ENCODE measurements at places on chromosomes 4 and X.
A peak's percentile ranks its signal among the peaks of the same experiment; 100 is the strongest.

GRCh38 chr4:106953036-106953705 is 82.9 kb downstream of the DKK2 start:
- no peak for DNase-seq

- DNase-seq, result no peak
These were observed 235.3 kb downstream of the PTTG2 start for GRCh38 chr4:38195486-38195885.

GRCh38 chrX:22314211-22314610 is 41.5 kb downstream of the CBLL2 start:
- no peak for DNase-seq

DNA sequence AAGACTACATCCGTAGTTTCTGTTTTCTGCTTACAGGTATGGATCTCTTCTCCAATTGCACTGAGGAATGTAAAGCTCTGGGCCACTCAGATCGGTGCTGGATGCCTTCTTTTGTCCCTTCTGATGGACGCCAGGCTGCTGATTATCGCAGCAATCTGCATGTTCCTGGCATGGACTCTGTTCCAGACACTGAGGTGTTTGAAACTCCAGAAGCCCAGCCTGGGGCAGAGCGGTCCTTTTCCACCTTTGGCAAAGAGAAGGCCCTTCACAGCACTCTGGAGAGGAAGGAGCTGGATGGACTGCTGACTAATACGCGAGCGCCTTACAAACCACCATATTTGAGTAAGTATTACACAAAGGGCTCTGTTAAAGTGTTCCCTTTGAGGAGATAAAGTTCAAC is 13.8 kb downstream of the PCDH10 start:
- DNase-seq, result no peak

GRCh38 chr4:38464328-38464727 is 199.7 kb upstream of the KLF3 start:
- DNase-seq, result no peak

GRCh38 chr4:128341634-128342033 is 54.0 kb upstream of the PGRMC2 start:
- no peak for DNase-seq

DNA sequence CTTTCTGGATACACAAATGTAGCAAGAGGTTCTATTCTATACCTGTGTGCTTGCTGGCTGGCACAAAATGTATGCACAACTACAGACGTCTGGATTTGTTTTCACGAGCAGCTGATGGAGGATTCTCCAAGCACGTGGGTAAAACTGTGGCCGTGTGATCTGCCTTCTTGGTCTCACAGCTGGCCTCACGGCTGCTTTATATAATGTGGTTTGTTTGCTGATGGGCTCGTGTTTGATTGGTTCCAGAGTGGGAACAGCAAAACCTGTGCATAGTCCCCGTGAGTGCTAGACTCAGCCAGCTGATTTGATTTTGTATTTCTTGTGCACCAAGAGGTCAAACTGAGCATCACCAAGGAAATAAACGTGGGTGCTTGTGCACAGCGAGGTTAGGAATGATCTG is 262.6 kb upstream of the RPS6KA3 start:
- DNase-seq, result no peak

DNA sequence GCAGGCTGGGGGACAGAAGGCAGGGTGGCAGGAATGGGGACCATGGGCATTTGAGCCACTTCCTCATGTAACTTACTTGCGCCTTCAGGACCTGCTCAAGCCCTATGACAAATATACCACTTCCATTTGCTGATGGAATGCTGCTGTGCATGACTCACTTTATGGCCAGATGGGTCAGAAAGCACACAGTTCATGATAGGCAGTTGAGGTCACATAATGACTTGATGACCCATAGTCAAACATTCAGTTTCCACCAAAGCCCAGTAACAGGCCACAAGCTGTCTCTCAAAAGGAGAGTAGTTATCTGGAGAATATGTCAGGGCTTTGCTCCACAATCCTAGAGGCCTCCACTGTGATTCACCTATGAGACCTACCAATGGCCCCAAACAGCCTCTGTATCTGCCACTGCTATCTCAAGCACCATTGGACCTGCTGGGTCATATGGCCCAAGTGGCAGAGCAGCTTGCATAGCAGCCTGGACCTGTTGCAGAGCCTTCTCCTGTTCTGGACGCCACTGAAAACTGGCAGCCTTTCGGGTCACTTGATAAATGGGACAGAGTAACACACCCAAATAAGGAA is 5.3 kb upstream of the PAPSS1 start:
- no peak for DNase-seq

DNA sequence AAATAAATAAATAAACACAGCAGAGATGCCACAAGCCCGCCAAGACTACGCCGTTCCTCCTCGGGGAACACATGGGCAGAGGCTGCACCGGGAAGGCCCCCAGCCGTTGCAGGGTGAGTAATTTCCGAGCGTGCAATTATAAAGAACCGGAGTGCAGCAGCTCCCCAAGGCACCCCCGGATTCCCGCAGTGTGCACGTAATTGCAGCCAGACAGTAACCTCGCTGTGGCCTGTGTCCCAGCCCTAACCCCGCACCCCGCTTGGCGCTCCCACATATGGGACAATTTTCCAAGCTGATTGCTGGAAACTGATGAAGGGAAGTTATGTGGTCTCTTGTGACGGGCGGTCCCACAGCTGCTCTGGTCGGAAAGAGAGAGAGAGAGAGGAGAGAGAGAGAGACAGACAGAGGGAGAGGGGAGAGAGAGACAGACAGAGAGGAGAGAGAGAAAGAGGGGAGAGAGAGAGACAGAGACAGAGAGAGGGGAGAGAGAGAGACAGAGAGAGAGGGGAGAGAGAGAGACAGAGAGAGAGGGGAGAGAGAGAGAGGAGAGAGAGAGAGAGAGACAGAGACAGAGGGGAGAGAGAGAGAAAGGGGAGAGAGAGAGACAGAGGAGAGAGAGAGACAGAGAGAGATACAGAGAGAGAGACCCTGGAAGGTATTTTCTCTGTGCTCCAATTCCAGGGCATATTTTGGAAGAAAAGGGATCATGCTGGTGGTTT is 275.4 kb downstream of the SHOX start:
- no peak for DNase-seq

DNA sequence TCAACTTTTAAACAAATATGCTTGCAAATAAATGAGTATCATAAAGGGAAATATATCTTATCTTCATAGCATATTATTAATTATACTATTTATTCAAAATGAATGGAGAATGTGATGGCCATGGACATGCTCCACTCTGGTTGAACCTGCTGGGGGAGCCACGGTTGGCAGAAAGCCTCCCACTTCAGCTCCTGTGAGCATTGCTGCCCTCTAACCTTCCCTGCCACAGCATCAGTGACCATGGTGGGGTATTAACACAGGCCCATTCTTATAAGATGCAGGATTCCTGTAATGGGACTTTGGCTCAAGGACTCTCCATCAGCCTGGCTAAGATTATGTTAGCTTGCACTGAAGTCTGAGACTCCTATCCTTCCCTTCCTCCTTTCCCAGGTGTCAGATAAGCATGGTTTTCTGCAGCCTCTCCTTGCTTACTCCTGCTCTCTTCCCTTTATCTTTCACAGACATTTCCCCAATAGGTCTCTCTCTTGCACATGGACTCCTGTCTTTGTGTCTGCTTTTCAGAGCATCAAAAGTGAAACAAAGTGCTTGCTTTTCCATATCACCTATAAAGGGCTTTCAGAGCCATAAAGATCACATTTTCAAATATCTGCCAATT is 4.9 kb upstream of the ABRAXAS1 start:
- DNase-seq, result no peak

- no peak for DNase-seq
These were observed 158.9 kb downstream of the ADAMTS3 start for GRCh38 chr4:72410158-72410557.

DNA sequence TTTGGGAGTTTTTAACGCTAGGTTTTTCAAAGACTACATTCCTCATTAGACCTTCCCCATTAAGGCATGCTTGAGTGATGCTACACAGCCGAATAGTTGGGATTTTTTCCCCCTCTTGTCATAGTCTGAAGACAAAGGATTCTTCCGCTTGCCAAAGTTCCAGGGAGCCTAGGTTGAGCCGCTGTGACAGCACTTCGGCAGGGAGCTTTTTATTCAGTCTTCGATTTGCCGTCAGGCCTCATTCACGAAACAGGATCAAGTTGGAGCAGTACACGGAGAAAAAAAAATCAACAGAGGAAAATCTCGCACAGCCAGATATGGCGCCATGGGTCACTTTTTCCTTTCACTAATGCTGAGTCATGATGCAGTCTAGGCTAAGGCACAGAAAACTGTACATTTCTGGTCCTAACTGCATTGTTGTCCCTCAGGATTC is 24.3 kb downstream of the SHROOM3 start:
- DNase-seq, result peak; percentile 64

DNA sequence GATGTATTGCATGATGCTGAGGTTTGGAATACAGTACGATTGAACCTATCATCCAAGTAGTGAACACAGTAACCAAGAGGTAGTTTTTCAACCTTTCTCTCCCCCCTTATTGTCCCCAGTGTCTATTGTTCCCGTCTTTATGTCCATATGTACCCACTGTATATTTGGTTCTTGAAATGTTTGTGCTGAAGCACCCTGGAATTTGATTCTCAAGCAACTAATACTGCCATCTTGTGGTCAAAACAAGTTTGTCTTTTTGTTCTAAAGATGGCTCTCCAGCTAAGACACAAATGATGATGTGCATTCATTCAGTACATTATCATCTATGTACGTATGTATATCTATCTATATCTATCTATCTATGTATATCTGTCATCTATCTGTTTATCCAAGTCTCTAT is 33.5 kb upstream of the DCX start:
- DNase-seq, result peak; percentile 24

- DNase-seq, result no peak
These were observed 155.2 kb downstream of the RBMX2 start for GRCh38 chrX:130556951-130557350.

DNA sequence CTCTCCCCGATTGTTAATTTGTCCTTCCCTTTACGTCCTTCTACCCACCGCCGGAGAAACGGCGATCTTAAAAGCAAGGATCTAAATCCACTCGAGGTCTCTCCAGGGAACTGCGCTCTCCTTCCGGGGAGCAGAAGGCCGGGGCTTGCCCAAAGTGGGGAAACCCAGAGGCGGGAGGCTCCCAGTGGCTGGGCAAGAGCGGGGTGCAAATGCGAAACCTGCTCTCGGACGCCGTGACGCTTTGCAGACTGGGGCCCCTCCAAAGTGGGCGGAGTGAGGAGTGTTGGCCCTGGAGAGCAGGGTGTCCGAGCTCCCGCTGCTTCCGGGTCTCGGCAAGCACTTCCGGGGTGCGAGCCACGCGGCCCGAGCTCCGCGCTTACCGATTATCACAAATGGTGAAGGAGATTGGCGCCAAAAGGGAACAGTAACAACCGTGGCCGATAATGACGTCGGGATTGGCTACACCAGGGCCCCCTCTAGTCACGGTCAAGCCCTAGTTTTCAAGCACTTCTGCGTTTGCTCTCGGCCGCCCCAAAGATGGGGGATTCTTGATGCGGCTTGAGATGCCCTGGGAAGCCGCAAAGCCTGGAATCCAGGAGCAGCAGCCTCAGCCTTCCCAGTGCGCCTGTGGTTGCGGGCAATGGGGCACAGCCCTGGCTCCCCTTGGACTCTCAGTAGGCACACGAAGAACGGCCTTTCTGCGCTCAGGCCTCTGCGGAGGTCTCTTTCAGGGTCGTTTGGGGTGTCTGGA is 29.0 kb downstream of the HAND2 start:
- DNase-seq, result no peak

DNA sequence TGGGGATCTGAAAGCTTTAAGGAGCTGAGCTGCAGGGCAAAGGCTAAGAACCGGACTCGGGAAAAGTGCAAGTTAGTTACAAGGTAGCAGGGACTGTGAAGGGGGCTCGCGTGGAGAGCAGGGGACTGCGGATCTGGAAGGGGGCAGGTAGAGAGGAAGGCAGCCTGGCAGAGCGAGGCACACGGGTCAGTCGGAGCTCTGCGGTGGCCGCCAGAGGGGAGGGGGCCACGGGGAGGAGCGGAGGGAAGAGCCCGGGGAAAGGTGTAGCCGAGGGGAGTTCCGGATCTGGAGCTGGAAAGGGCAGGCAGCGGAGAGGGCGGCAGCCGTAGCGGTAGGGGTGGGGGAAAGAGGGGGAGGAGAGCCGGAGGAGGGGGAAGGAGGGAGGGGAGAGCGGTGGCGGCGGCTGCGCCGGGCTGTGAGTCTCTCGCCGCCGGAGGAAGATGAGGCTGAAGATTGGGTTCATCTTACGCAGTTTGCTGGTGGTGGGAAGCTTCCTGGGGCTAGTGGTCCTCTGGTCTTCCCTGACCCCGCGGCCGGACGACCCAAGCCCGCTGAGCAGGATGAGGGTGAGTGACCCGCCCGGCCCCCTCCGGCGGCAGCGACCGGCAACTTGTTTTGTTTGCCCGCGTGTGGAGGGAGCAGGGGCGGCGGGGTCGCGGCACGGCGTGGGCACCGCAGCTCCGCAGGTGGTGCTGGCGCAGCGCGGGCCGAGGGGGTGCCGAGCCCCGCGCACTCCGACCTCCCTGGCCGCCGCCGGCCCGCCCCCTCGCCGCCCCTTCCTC is at the start of gene GALNT7:
Gene GALNT7 (plus strand): TSS at position 416 of the 782 bp plus-strand sequence. CDS start 25 bp downstream, at position 441.
- peak; percentile 86 for DNase-seq

DNA sequence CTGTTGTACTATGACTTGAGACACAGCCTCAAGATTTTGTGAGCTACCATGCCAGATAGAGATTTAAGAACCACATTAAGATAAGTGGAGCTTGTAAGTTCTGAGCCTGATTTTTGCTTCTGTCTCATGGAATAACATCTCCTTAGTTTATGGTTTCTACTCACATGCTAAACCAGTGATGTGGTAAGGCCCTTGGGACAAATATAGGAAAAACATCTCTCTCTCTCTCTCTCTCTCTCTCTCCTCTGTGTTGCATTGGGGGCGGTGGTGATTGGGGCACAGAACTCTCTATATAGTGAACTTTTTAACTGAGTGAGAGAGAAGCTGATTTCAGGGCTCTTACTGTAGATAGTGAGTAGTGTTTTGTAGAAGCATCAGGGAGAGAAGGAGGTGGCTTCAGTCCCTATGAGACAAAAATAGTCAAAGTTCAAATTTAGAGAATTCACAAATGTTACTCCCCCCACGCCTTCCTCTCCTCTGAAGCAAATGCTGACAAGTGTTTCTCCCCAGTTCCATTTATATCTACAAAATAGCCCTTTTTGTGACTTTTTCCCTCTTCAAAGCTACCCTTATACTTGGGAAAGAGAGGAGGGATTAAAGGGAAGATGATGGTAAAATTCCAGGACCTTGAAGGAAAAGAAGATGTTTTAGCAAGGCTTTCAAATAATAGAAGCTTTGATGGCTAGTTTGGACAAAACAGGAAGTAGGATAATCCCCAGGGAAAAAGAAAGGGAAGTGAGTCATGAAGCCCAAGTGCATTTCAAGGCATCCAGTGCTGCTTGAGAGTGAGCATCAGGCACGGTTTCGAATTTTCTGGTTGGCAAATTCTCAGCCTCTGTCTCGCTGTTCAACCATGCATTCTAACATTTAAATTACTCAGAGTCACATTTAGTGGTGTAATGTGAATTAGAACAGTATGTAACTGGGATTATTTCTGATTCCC is 134.3 kb upstream of the AP1S2 start:
- peak; percentile 46 for DNase-seq

DNA sequence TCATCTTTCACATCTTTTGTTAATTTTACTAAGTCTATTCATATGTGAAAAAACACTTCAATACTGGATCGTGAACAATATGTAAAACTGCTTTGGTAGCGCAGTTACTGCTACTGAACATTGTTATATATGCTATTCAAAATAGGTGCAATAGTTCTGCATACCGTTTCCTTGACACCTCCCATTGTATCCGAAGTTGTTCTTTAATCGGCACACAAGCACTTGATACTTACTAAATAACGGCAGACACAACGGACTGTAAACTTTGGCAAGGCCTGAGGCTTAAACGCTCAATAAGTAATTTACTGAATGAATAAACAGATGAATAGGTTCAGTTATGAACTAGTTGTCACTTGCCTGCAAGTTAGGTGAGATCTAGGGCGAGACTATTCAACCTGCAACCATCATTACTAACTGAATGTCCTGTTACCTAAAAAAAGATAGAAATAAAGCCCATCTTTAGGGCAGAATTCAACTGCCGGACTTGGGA is 620 bp downstream of the ANAPC10 start:
- DNase-seq, result no peak
